Suppressor macrophage treated with lipopolysaccharide for 1 hour (primary cell): ENCODE measurements at places on chromosomes 16 and 17.
A peak's percentile ranks its signal among the peaks of the same experiment; 100 is the strongest.

GRCh38 chr16:86554917-86555703 lies at the start of gene MTHFSD:
Gene MTHFSD, minus strand, starts transcription at chr16:86555235. Its CDS starts 51 bp downstream, at chr16:86555184.
- peak; percentile 98 for DNase-seq

DNA sequence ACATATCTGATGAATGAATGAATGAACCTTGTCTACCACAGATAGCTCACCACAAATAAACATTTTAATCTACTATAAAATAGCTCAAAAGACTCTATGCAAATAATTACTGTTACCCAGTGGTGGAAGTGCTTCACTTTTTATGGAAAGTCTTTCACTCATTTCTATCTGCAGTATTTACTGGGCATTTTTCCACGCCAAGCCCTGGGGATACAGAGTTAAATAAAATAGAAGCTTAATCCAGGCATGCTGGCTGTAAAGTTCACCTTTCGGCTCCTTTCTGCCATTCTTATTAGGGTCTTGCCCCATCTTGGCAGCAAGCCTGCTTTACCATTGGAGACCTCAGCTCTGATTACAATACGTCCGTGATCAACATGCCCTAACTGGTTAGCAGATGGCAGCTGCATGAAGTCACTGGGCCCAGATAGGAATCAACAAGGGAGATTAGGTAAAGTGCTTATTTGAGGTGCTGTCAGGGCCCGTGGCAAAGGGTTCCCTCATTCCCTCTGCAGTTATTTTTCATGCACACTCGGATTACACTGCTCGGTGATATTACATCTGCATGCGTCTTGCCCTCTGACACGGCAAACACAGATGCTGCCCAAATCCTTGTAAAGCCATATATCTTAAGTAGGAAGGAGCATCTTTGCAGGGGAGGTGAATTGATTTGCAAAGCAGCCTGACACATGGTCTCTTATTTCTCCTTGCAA lies 648.9 kb downstream of the WWOX start:
- DNase-seq, result no peak

DNA sequence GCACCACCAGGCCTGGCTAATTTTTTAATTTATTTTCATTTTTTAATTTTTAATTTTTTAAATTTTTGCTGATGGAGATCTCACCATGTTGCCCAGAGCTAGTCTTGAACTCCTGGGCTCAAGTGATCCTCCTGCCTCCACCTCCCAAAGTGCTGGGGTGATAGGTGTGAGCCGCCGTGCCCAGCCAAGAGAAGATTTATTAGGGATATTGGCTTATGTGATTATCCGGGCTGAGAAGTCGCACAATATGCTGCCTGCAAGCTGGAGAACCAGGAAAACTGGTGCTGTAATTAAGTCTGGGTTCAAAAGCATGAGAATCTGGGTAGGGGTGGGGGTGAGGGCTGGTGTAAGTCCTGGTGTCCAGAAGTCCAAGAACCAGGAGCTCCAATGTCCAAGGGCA lies 2.5 kb upstream of the C16orf90 start:
- DNase-seq, result no peak

GRCh38 chr17:9905078-9905415 lies at the start of gene RCVRN:
Gene RCVRN, minus strand, starts transcription at chr17:9905271. Its CDS starts 91 bp downstream, at chr17:9905180.
- DNase-seq, result no peak

GRCh38 chr17:36691606-36692005 lies 90.2 kb downstream of the MRM1 start:
- DNase-seq, result no peak

DNA sequence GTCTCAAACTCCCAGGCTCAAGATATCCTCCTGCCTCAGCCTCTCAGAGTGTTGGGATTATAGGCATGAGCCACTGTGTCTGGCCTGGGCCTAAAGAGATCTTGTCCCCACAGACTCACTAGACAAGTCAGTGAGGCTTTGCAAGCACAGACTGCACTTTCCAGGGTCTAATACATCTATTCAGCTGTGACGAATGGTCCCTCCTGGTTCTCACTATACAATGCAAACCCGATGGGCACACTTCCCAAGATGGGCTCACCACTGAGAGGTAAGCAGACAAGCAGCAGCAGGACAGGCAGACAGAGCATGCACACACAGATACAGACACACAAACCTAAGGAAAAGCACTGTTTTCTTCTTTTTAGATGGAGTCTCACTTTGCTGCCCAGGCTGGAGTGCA lies 8.8 kb downstream of the MBTPS1 start:
- DNase-seq, result no peak

- no peak for DNase-seq
Observed at GRCh38 chr16:47499700-47500264, 38.7 kb downstream of the PHKB start.

DNA sequence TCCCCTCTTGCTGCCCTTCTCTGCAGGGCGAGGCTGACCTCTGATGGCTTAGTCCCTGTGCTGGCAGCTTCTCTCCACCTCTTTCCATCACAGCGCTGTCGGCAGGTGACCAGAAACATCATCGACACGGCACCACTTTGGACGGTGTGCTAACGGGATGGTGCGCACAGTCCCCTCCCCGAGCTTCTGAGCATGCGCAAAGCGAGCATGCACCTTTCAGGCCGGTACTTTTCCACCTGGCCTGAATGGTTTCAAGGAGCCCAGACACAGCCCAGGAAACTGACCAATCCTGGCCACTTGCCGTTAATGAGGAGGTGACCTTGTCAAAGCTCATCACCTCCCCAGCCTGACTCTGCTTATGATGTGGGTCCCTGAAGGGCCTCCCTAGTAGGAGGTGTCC lies 54.8 kb downstream of the MGAT5B start:
- DNase-seq, result no peak

GRCh38 chr17:83080858-83081683 lies 1.7 kb downstream of the METRNL start:
- DNase-seq, result peak; percentile 78

DNA sequence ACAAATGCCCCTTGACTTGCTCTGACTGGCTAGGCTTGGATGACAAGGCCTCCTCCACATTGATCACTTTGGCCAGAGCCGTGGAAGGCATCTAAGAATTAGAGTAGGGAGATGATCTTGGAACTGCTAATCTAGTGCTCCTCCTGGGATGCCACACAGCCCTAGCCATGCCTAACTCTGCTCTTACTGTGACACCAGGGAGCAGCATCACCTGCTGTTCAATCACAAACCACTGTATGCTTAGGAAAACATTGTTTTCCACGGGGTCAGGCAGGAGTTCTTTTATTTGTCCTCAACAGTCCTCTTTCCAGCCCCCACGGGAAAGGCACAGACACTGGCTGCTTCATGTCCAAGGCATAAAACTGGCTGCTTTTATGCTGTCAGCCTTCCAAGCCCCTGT lies 46.3 kb downstream of the C16orf78 start:
- no peak for DNase-seq

GRCh38 chr16:27867122-27868110 lies 196.1 kb downstream of the GSG1L start:
- peak; percentile 87 for DNase-seq

GRCh38 chr17:3917391-3917931 lies 1.2 kb upstream of the P2RX1 start:
- DNase-seq, result no peak

DNA sequence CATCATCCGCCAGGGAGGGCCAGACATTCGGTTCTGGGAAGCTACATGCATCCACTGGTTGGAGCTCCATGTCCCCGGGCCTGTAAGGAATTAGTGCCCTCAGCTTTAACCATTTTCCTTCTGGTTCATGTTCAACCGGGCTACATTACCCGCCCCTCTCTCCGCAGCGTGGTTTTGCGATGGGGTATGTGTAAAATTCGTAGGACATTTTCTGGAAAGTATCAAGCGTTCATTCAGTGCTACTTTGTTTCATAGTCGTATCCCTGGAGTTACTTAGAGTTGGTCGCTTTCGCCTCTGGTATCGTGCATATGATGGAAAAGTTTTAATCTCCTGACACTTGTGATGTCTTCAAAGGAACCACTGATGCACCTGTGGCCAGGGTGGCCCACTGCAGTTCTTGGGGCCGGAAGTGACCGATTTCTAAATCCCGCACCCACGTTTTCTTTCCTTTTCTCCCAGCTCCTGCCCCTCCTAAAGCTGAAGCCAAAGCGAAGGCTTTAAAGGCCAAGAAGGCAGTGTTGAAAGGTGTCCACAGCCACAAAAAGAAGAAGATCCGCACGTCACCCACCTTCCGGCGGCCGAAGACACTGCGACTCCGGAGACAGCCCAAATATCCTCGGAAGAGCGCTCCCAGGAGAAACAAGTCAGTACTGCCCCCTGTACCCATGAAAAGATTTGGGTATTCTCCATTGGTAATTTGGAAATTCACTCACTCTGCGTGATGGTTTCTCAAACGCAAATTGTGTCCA lies 637 bp downstream of the RPL23A start:
- peak; percentile 32 for DNase-seq

DNA sequence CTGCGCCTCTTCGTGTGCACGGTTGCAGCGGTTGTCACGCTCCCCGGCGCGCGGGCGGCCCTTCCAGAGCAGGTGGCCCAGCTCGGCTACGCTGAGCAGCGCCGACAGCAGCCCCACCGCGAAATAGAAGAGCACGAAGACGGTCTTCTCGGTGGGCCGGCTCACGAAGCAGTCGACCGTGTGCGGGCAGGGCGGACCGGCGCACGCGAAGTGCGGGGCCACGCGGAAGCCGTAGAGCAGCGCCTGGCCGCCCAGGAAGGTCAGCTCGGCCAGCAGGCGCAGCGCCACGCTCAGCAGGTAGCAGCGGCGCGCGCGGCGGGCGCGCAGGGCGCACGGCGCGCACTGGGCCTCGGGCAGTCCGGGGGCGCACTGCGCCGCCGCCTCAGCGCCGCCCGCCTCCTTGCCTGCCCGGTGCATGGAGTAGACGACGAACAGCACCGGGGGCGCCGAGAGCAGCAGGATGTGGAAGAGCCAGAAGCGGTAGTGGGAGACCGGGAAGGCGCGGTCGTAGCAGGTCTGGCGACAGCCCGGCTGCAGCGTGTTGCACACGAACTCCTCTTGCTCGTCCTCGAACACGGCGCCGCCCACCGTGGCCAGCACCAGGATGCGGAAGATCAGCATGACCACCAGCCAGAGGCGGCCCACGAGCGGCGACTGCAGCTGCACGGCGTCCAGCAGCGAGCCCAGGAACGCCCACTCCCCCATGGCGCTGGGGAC lies 1.3 kb downstream of the GJD3 start:
- peak; percentile 58 for DNase-seq

GRCh38 chr17:65763786-65764185 lies 202.3 kb upstream of the AXIN2 start:
- no peak for DNase-seq

DNA sequence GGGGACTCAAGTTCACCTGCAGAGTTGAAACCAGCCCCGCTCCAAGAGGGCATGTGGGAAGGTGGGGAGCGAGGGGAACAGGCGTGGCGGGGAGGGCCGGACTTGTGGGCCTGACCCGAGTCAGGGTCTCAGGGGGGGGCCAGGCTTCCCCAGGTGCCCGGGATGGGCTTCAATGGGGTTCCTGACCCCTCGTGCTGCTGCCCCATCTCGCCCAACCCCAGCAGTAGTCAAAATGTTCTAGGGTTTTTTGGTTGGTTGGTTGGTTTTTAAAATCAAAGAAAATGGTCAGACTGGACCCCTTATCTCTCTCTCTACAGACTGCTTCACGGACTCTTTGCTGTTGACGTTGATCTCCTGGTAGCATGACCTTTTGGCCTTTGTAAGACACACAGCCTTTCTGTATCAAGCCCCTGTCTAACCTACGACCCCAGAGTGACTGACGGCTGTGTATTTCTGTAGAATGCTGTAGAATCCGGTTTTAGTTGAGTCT lies 69.5 kb downstream of the AMFR start:
- no peak for DNase-seq

GRCh38 chr16:54930005-54930868 lies at the start of gene IRX5:
Gene IRX5, plus strand, starts transcription at chr16:54930865. Its CDS starts 334 bp downstream, at chr16:54931199.
- DNase-seq, result peak; percentile 79

DNA sequence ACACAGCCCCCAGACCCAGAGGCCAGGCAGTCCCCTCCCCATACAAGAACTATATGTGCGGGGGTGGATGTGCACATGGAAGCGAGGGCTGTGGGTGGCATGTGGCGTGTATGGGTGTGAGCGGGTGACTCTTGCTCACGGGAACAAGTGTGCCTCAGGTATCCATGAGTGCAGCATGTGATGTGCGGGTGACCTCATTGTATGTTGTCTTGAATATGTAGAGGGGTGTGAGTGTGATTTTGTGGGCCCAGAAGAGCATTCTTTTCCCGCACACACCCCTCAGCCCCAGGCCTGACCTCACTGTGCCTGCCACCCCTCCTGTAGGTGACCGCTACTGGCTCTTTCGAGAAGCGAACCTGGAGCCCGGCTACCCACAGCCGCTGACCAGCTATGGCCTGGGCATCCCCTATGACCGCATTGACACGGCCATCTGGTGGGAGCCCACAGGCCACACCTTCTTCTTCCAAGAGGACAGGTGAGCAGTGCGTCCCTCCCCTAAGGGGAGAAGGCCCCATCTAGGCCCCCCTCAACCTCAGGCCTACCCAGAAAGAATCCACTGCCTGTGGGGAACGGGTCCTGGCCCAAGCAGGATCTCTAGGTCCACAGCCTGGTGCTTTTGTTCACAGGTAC lies 17.4 kb downstream of the MMP15 start:
- no peak for DNase-seq

GRCh38 chr16:30602616-30603277 lies 7.4 kb downstream of the ZNF689 start:
- peak; percentile 79 for DNase-seq

DNA sequence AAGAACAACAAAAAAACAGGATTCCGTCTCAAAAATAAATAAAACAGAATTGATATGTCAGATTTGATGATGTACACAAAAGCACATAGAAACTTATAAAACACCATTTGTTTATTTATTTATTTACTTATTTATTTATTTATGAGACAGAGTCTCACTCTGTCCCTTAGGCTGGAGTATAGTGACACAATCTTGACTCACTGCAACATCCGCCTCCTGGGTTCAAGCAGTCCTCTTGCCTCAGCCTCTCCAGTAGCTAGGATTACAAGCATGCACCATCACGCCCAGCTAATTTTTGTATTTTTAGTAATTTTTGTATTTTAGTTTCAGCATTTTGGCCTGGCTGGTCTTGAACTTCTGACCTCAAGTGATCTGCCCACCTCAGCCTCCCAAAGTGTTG lies 21.4 kb downstream of the BCAS3 start:
- no peak for DNase-seq

DNA sequence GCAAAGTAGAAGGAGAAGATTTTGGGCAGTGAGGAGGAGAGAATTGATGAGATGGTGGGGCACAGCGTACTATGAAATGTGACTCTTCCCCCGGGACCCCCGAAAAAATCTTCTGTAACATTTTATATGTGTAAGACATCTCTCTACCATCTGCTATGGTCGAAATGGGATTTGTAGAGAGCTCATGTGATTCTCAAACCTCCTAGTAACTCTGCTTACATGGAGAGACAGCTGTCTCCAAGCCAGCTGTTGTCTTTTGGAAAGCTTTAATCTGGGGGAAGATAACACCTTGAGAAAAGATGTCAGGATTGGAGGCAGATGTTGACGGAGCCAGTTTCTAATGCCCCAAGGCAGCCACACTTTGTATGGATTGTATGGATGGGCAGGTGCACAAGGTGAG lies 94.1 kb downstream of the PRKCB start:
- DNase-seq, result no peak

GRCh38 chr17:3535253-3535995 lies 22.2 kb downstream of the TRPV3 start:
- DNase-seq, result no peak

DNA sequence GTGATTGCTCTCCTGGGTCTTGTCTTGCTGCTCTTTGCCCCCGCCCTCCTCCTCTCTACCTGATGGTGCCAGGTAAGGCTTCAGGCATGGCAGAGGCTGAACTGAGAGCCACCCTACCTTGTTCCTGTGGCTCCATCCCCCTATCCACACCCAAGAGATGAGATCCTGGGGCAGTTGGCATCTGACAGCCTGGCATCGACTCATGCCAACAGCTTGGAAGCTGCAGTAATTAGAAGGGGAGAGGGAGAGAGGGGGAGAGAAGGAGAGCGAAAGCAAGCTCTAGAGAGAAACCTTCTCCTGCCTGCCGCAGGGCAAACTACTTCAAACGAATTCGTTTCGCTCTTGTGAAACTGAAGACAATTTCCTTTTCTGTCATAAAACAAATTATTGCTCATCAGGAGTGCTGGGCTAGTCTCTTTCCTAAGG lies 13.8 kb upstream of the SP6 start:
- no peak for DNase-seq
